ENCODE measurements at places on chromosomes 7 and 10. TPM values are rescaled to one million over a fixed set of nuclear protein-coding genes. Genes with fewer than 3 reads are reported as not detected.

Gene CPA4
- polyA plus RNA-seq = not detected

Gene CYP26C1
- not detected for polyA plus RNA-seq

Gene FEZF1
- polyA plus RNA-seq = not detected

Gene GFRA1
- polyA plus RNA-seq = not detected

Gene PIK3AP1
- 155 TPM for polyA plus RNA-seq

Gene C7orf33
- polyA plus RNA-seq = not detected

Gene ZCWPW1
- 24.9 TPM for polyA plus RNA-seq

Gene OR2A5
- not detected for polyA plus RNA-seq

Gene NKX1-2
- not detected for polyA plus RNA-seq

All from naive B cell (primary cell).